ENCODE measurements at places on chromosomes 4 and X.

DNA sequence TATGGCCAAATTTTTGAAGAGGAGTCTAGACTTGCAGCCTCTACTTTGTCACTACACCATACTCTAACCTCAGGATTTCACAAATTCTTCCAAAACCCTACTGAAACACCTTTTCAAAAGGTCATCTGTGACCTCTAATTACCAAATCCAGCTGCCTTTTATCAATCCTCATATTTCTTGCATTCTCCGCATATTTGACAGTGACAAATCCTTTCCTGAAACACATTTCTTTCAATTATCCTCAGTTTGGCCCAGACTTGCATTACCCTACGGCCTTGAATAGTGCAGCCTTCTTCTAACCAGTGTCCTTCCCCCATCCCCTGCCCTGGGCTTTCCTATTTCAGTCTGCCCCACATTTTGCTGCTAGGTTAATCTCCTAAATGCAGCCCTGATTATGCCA is 25.5 kb downstream of the MID2 start:
- no peak for DNase-seq

GRCh38 chr4:176123710-176124407 is 58.2 kb downstream of the WDR17 start:
- peak; percentile 79 for DNase-seq

- peak; percentile 43 for DNase-seq
Observed at GRCh38 chrX:154819771-154820341, 14.6 kb upstream of the MPP1 start.

DNA sequence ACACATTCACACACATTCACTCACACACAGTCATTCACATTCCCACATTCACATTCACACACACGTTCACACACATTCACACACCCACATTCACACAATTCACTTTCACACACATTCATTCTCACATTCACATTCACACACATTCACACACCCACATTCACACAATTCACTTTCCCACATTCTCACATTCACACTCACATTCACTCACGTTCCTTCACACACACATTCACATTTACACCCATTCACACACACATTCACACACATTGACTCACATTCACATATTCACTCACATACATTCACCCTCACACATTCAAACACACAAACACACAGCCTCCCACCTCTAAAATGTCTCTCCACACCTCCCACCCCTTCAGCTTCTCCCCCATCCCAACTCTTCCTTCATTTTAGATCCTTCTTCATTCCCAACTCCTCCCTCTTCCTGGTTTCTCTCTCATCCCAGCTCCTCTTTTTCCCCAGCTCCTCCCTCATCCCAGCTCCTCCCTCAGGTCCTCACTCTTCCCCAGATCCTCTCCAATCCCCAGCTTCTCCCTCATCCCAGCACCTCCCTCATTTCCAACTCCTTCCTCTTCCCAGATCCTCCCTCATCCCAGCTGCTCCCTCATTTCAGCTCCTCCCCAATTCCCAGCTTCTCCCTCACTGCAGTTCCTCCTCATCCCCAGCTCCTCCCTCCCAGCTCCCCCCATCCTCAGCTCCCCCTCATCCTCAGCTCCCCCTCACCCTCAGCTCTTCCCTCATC is 111.0 kb downstream of the FAM53A start:
- no peak for DNase-seq

DNA sequence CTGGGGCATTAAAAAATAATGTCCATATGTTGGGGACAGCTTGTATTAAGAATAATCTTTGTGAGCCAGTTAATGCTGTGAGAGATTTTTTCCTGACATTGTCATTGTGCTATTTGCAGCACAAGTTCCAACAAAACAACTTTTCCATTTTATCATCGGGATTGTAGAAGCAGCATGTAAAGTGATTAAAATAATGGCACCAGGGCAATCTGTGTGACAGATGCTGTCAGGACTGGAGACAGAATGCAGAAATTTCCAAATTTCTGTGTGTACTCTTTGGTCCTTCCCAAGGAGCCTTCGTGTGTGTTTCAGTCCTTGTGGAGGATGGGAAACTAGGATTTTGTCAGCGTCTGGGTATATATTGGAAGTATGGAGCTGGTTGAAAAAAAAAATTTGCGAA is 101.5 kb upstream of the LIMCH1 start:
- DNase-seq: no peak

DNA sequence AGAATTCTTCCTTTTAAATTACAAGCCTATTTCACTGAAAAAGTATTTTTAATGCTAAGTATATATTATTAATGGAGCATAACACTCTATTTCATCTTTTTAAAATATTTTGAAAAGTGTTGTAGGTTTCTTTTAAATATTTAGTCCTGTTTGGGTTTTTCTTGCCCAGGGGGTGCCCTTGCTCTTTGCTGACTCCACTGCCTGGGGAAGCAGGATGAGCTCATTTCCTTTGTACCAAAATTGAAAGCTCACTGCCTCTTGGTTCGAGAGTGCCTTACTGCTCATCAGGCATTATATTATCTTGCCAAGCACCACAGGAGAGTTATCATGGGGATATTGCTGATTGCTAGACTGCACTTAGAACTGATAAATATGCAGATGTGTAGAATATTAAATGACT is 819.2 kb downstream of the PCDH18 start:
- DNase-seq: peak; percentile 36

DNA sequence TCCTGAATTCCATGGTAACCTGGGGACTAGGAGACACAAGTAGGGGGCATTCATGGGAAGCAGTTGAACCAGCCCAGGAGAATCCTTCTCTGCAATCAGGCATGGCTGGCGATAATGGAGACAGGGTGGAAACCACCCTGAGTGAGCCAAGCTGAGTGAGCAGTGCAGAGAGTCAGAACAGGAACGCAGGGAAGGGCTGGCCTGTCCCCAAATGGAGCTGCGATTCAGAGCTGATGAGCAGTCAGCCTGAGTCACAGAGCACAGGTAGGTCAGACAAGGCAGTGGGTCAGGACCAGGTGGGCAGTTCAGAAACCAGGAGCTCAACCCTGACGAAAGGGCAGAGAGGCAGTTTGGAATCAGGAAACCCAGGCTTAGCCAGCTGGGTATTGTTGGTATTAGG is 129.0 kb downstream of the BTC start:
- DNase-seq: no peak

DNA sequence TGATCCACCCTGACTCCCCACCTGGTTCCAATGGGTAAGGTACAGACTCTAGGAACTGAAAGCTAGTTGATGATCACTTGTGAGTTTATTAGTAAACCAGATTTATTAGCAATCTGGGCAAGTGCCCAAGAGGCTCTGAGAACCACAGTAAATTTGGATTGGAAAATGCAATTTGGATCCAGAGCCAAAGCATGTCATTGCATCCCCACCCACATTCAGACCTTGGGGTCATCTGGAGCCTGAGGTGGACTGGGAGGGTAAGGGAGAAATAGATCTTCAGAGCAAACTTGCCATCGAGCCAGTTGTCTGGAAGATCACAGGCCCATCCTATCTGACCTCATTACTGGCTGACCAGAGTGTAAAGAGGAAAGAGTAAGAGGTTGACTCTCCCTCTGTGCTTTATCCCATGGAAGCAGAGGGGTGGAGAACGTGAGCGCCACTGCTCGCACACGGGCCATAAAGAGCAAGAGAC is 78.7 kb upstream of the RASGEF1B start:
- no peak for DNase-seq

- DNase-seq: no peak
Observed at GRCh38 chr4:56158483-56158882, 209.7 kb downstream of the CEP135 start.

- peak; percentile 16 for DNase-seq
Observed at GRCh38 chrX:12570859-12571501, 220.2 kb upstream of the PRPS2 start.

DNA sequence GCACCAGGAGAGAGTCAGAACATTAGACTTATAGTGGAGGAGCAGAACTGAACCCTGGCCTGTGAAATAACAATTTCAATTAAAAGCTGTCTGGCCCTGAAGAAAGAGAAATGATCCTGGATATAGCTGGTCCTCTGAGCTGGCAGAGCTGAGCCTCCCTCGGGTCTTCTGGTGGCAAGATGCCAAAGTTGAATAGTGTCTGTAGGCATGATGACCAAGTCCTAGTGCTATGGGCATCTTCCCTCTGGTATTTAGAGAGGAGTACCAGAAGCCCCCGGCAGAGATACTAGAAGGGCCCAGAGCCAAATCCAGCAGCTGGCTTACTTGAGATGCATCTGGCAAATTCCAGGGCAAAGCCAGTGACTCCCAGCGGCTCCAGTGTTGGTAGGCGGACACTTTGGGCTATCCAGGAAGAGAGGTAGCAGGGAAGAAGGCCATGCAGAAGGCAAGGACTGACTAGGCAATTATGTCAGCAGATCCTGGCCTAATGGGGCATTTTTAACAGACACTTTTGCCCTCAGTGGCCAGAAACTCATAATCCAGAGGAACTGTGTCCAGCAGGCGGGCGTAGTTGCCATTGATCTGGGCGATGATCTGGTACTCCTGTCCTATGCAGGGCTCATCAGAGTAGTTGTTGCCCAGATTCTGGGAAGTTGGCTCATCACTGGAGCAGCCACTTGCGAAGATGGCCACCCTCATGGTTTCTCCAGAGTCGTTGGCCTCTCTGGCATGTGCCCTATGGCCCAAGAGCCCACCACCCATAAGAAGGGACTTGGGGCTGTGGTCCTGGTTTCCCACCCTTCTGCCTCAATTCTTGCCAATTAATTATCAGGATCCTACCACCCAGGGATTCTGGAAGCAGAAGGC is 17.9 kb downstream of the VSIG4 start:
- DNase-seq: no peak

DNA sequence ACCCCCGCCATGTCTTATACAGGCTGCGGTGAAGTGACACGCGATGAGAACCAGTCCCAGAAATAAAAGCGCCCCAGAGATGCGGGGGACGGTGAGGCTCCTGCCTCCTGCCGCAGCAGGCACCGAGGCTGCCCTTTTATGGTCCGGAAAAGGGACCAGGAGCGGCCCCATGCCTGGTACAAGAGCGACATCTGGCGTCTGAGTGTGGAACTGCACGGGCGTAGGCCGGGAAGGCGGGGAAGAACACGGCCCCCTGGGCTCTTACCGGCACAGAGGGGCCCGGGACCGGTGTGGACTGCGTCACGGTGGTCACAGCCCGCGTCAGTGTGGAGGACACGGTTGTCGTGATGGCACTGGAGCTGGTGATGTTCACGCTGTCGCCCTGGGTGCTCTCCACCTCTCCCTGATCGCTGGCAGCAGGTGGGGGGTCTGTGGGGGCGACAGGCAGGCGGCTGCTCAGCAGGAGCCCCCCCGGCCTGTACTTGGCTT is 8.9 kb upstream of the RENBP start:
- DNase-seq: peak; percentile 71

- DNase-seq: no peak
Observed at GRCh38 chrX:72408885-72409284, 103.2 kb upstream of the CITED1 start.

DNA sequence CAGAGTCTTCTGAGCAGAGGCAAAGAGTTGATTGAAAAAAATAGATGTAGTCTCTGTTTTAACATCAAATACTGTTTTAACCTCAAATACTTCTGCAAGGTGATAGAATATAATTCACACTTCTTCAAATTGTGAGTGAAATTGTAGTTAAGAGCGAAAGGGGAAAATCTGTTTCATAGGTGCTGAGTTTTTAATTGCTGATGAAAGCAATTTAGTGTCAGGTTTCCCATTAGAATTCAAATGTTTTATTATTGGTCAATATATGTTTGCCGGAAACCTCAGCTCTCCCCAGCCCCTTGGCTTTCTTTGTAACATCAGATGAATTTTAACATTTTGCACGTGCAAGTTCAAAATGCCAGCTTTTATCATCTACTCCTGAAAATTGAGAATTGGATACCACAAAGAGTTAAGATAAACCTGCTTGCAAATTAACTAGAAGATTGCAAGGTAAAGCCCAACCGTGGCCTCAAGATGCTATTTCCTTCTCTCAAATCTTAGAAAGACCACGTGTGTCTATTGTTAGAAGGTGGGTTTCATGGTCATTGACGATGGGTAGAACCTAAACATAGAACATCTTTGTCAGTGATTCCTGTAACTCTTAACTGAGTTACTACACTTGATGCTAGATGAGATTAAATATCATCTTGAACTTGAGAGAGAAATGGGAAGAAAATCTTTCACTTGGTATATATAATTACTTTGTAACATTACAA is 1824.2 kb upstream of the TENM3 start:
- DNase-seq: no peak

GRCh38 chr4:10949039-10949733 is 264.6 kb upstream of the CLNK start:
- DNase-seq: no peak

GRCh38 chr4:41957634-41958033 is 22.4 kb downstream of the TMEM33 start:
- DNase-seq: peak; percentile 82

- DNase-seq: no peak
Observed at GRCh38 chr4:73252001-73252400, 6.6 kb downstream of the ANKRD17 start.

DNA sequence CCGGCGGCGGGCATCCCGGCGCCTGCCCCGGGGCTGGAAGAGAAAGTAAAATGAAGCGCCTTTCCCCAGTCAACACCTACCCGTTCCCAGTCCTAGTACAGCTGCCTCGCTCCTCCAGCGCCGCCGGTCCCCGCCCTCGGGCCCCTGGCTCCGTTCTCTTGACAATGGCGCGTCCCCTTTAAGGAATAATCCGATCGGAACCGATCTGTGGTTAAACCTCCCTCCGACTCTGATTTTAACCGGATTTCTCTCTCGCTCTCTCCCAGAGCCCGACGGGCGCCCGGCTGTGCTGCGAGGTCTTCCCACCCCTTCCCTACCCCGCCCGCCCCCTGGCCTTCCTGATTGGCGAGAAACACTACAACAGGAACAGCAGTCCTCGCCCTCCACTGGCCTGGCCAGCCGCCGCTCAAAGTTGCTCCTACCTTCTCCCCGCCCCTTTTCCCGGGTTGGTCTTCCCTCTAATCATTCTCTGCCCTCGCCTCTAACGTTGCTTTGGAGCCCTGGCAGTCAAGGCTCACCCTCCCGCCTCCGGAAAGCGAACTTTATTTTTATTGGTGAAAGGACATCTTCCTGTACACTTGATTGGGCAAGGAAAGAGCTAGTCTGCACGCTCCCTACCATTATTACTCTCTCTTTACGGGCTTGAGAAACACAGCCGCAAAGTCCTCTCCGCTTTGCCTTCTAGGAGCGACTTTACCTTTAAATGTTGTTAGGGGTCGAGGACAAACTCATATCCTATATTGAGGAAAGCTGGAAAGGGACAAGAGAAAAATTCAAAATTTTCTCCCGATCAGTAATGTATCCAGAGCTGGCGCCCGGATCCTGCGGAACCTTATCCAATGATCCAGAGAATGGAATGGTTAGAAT is at the start of gene FRYL:
Gene FRYL, minus strand, starts transcription at position 282 of the 867 bp plus-strand sequence. CDS start 145,869 bp downstream, outside the sequence.
- DNase-seq: peak; percentile 100

DNA sequence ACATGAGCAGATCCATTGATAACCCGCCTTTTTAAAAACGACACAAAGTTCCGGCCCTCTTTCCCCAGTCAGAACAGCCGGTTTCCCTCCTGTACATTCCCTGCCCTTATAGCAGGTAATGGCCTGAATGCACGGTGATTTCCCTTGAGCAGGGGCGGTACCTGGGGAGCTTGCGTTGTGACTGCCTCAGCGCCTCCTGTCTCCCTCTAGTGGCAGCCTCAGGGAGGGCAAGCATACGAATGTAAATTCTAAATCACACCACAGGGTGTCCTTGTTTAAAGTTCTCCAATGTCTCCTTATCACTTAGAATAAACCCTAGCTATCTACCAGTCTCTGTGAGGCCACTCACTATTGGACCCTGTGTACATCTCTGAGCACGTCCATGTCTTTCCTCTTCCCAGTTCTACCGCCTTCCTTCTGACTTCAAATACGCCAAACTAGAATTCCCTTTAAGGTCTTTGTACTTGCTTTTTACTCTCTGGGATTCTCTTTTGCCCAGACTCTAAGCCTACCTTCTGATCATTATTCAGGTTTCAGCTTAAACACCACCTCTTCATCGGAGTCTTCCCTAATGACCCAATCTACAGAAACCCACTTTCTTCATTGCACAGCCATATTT is 18.4 kb upstream of the LDB2 start:
- peak; percentile 95 for DNase-seq

All from GM23338 (cell line).